ENCODE measurements at places on chromosomes 4 and X.

DNA sequence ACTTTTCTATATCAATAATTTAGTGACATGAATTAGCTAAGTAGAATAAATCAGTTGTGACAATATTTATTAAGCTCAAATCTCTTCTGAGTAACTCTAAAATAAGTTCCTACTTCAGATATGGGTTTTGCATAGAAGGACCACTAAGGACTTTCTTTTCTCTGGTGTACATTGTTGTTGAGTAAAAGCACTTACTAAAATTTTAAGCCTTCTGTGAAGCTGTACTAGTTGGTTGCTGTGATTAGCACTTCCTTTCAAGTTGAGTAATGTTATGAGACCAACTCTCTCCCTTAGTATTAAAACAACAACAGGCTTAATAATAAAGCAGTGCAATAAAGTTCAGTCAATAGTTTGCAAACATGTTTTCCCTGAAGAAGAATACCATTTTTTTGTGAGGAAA lies 667.4 kb upstream of the NDST4 start:
- no peak for DNase-seq

- DNase-seq = no peak
Observed at GRCh38 chrX:119292445-119292844, 56.4 kb downstream of the PGRMC1 start.

- no peak for DNase-seq
Observed at GRCh38 chr4:182680234-182680653, 236.9 kb downstream of the DCTD start.

DNA sequence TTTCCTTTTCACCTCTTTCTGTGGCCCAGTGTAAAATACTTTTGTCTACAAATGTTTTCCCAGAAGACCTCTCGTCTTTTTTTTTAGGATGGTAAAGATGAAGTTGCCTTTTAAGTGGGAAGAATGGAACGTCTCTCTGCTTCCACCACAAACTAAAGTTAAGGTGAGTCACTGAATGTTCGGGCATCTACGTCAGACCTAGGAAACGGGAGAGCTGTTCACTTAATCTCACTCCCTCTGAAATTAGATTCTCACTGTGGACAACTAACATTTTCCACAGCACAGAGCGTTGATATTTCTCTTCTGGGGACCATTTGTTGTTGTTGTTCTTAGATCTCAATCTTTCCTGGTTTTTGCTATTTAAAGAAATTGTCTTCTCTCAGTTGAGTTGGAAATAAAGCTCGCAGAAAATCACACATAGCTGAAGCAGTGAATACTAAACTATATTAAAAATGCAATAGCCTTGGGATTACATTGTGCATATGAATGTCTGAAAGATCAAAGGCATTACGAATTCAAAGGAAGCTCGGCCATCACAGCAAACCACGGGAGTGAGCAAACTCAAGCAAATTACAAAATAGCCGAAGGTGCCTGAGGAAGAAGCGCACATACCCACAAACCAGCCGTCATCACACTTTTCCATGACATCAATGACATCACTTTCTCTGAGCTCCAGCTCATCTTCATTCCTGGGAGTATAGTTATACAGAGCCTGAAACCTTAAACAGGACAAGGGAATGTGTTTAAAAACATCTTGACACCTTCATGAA lies 53.9 kb upstream of the PDLIM3 start:
- no peak for DNase-seq

- no peak for DNase-seq
Observed at GRCh38 chrX:129768586-129769466, 10.9 kb upstream of the SASH3 start.

DNA sequence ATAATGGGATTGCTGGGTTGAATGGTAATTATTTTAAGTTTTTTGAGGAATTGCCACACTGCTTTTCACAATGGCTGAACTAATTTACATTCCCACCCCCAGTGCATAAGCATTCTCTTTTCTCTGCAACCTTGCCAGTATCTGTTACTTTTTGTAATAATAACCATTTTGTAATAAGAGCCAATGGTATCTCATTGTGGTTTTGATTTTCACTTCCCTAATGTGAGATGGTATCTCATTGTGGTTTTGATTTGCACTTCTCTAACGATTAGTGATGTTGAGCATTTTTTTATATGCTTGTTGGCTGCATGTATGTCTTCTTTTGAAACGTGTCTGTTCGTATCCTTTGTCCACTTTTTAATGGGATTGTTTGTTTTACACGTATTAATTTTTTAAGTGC lies 213.1 kb upstream of the HDX start:
- no peak for DNase-seq

- no peak for DNase-seq
Observed at GRCh38 chr4:88859191-88859812, 161.7 kb upstream of the NAP1L5 start.

DNA sequence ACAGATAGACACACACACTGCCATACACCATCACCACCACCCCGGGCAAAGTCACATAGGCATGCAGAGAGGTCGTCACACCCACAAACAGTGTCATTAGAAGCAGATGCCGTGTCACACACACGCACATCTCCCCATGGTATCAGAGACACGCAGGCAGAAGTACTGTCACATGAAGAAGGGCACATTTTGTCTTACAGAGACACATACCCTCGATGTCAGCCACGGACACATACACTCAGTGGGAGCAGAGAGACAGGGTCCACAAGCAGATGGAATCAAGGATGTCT lies 3.3 kb downstream of the NALF2 start:
- DNase-seq = no peak

DNA sequence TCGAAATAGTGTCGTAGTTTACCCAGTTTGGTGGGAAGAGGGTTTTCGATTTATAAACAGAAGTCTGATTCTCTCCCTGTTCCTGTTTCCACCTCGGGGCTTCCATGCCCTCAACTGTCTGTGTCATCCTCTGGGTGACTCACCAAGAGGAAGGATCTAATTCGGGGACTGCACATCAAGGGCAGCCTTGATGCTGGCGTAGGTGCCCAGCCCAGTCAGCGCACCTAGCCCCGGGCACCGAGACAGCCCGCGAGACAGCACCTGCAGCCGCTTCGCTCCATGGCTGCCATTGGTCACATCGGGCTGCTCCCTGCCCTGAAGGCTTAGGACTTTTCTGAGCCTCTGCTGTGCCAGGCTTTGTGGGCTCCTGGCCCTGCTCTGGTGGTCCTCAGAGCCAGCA lies 7.7 kb downstream of the ABCD1 start:
- DNase-seq = no peak

GRCh38 chr4:165709516-165709915 lies 163.5 kb upstream of the TLL1 start:
- no peak for DNase-seq

- DNase-seq = no peak
Observed at GRCh38 chr4:56979421-56980072, 851 bp downstream of the POLR2B start.

DNA sequence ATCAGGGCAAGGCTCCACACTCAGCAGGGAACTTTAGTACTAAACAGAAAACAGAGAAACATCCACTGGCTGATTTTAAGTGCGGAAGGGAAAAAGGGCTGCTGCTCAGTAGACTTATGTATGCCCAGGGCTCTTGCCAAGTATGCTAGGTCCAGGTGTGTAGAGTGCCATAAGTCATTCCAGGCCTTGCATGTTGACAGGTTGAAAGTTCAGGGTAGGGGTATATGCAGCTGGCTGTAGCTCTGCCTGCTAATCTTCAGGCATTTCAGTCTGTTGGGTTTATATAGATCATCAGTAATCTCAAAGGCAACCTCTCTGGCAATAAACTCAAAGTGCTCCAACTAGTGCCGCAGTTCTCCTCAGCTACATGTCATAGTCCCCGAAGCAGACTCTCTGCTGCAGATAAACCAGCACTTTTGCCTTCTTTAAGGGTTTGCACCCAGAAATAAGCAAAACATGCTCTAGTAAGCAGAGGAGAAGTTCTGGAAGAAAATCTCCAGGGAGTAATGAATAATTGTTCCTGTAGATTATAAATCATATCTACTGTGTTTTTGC lies 134.9 kb upstream of the GRIA3 start:
- DNase-seq = no peak

DNA sequence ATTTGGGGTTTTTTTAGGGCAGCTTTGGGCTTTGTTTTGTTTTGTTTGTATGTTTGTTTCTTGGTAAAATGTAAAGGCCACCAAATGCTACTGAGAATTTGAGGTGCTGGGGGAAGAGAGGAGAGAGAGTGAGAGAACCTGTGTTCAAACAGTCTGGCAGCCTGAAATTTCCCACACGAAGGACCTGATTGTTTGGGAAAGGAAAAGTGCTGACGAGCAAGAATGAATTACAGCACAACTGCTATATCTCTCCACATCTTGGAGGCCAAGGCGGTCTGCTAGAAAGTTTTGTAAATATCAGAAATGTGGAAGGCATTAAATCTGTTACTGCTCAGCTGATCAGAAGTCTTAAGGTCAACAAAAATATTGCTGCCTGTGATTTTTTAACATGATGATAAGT lies 170.5 kb downstream of the PALLD start:
- no peak for DNase-seq

Measured in NCI-H2081 treated with DMSO at 0.1 percent for 48 hours (cell line).